NCI-H524 treated with DMSO at 0.1 percent for 48 hours (cell line): ENCODE measurements at places on chromosomes 13 and 19.

DNA sequence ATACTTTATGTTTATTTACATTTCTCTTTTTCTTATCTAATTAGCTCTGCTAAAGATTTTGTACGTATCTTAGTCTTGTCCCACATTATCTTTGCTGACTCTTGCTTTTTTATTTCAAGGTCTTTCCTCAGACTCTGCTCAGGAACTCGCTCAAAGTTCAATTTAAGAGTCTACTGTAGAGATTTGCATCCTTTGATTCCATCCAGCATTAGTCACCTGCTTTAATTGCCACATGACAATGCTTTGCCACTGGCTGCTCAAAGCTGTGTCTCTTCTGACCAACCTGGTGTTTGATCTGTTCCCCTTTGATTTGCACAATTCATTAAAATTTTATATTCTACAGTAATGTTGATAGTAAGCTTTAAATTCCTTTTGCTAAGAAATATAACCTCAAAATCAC, 157.9 kb upstream of the FREM2 start:
- DNase-seq, result no peak

GRCh38 chr19:9009935-9010651, at the start of gene MUC16:
Gene MUC16, minus strand, starts transcription at chr19:9010409.
- no peak for DNase-seq

- DNase-seq, result no peak
Observed at GRCh38 chr19:21902571-21902970, 66.6 kb upstream of the ZNF43 start.

GRCh38 chr13:101919541-101920181, 467.2 kb downstream of the ITGBL1 start:
- DNase-seq, result no peak

DNA sequence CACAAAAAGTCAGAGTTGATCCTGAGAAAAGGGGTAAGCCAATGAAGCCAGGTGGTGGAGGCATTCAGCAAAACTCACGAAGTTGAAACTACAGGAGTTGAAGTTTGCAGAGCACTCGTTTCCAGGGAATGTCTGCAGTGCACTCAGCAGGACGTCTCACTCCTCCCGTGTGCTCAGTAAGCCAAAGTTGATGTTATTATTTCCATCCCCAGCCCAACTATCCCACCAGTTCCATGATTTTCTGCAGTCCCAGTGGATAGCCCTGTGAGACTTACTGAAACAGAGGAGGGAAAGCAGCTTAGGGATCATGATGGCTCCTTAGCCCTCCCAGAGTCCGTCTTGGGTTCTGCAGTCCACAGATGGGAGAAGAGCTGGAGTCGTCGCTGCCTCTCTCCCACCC, at the start of gene TARM1:
TSS of gene TARM1 (minus strand) at position 334 of the 400 bp plus-strand sequence. CDS start at position 309, 25 bp downstream.
- DNase-seq, result no peak
